ENCODE measurements at places on chromosomes 6 and 20.

- DNase-seq: no peak
Observed at GRCh38 chr6:41053041-41053440, at the start of gene APOBEC2. APOBEC2 (plus strand) TSS chr6:41053202; CDS start chr6:41053348, 146 bp downstream.

- DNase-seq: no peak
Observed at GRCh38 chr6:167735084-167735950, 91.4 kb upstream of the AFDN start.

DNA sequence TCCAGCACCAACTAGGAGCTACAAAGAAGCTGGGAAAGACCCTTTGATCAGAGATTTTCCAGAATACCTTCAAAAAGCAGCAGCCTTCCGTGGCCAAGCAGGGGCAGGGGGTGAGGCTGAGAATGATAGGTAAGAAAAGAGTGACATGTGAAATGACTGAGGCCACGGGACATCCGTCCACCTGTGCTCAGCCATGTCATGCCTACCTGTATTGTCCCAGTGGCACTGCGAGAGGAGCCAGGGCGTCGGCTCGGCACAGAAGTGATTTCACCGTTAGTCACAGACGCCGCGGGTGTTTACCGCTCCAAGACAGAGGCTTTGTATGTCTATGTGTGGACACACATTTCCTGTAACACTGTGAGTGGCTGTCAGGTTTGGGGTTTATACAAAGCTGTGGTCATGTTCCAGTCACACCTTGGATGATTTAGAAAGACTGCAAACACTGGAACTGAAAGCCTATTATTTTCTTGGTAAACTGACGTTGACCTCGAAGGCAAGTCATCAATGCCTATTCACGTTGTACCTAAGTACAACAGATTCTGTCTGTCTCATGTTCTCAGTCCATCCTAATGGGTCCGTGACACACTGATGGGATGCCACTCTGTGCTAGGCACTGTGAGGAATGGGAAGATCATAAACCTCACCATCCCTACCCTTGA lies 32.1 kb upstream of the JAG1 start:
- no peak for DNase-seq

GRCh38 chr6:146269482-146269881 lies 240.6 kb downstream of the GRM1 start:
- no peak for DNase-seq

- no peak for DNase-seq
Observed at GRCh38 chr20:18056174-18057100, 1.3 kb downstream of the OVOL2 start.

GRCh38 chr6:125781314-125781868 lies 9.4 kb upstream of the NCOA7 start:
- DNase-seq: no peak

GRCh38 chr6:151325075-151326050 lies 66.0 kb downstream of the ZBTB2 start:
- peak; percentile 35 for DNase-seq

GRCh38 chr6:39225543-39225942 lies 3.7 kb downstream of the KCNK5 start:
- no peak for DNase-seq

DNA sequence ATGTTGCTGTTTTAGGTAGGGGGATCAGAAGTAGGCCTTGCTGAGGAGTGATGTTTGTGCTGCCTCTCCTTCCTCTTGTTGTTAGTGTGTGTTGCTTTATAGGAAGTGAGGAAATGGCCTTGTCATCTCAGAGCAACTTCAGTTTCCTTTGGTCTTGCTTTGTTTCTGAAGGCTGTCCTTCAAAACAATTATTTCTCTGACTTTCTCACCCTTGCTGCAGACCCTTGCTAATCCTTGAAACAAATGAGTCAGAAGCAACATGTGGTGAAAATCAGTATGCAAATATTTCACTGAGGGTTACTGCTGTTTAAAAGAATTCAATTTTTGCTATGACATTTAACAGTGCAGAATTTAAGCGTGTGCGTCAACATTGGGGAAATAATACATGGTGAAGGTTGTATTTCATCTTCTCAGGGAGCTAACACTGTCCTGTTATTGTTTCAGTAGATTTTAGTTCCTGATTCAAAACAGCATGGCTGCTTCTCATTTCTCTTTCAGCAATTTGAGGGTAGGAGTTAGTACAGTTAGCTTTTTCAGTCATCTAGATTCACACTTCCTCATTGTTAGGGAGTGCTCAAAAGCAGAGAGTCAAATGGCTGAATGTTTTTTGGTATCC lies 13.8 kb downstream of the RNF144B start:
- no peak for DNase-seq

DNA sequence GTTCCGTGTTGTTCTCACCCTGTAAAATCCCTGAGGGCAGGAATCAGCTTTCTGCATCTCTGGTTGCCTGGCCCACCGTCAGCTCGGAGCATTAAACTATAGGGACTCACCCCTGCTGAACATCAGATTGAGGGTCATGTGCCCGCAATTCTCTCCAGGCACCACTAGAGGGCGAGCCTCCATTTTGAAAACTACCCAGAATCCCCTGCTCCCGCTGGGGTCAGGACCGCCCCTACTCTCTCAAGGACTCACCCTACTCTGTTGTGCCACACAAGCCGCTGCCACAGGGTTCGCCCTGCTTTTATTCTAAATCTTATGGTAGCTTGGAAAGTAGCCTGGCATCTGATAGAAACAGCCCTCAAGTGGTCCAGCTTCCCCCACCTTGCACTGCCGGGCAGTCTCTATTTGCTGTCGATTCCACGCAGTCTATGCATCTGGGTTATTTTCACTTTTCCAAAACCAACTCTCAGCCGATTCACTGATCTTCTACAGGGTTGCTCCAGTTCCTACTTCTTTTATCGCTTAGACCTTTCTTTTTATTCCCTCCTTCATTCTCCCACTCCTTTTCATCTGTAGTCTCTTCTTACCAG lies 244.1 kb upstream of the QKI start:
- DNase-seq: no peak

DNA sequence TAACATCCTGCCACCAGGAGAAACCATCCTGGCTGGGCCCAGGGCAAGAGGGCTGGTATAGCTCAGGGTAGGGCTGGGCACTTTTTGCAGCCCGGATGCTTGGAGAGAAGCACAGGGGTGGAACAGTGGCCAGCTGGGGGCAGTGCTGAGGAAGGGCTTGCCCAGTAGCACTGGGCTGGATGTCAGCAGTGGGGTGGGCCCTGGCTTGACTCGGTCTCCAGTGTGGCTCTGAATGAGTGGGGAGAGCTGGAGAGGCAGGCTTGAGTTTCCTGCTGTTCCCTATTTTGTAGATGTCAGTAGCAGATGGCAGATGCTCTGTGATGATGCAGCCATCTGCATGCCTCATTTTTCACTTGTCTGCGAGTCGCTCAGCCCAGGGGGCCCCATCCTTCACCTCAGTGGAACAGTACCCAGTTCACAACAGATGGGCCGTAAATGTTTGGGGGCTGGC lies 56.3 kb upstream of the TULP1 start:
- peak; percentile 52 for DNase-seq

DNA sequence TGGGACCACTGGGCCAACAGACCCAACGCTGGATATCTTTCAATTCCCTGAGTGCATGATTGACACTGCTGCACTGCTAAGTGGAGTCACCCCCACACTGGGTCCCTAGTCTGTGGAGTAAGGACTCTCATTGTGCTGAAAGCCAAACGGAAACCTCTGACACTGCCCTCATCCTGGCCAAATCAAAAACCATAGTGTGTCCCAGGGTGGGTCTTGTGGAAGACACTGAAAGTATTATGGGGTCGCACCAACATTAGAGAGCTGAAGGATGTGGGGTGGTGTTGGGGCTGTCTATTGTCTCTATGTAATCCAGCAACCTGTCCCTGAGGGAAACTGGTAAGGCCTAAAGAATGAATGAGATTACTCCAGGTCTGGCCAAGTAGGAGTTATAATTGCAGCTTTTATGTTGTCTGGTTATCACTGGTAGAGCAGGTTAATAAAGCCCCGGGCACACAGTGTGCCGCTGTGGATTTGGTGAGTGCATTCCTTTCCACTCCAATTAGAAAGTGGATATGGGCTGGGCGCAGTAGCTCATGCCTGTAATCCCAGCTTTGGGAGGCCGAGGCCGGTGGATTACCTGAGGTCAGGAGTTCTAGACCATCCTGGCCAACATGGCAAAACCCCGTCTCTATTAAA lies 57.9 kb downstream of the HLA-A start:
- DNase-seq: no peak

DNA sequence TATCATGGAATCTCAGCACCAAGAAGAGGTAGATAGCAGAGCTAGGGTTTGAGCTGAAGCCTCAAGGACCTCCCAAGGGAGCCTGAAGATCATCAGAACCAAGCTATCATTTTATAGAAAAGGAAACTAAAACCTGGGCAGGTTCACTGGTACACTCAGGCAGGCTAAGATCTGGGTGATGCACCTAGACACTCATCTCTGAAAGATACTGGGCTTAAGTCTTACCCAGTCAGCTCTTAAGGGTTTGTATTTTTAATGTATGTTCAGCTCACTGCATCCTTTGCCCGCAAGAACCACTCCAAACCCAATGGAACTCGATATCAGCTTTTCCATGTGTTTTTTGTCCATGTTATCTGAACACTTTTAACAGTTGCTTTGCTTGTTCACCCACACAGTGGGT lies 78.0 kb upstream of the SLC22A16 start:
- no peak for DNase-seq

DNA sequence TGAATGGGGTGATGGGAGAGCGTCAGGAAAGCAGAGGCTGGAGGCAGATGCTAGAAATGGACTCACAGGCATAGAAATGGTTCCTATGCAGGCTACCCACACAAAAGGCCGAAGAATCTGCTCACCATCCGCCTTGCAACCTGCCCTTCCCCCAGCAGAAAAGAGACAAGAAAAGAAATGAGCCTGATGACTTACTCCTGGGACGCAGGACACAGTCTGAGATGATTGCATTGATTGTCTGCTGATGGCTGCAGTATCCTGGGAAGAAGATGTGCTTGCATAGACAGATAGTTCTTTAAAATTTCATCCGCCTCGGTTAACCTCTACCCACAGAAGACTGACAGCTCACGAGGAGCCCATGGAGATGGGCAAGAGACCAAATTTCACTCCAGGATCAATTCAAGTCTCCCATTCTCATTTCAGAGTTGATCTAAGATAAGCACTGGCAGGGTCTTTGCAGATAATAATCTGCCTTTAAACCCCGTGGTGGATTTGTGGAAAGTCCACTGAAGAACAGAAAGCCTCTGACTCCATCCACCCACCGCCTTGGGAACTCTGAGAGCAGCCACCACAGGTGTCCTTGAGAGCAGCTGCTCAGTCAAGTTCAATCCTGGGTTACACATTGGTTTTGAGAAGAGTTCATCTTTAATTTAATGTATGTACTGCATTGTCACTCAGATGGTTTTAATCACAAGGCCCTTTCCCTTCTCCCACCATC lies 7.2 kb downstream of the AGPAT4 start:
- DNase-seq: no peak

GRCh38 chr6:81003156-81003555 lies 749.3 kb downstream of the TENT5A start:
- no peak for DNase-seq

- DNase-seq: no peak
Observed at GRCh38 chr6:26172608-26172968, 85.4 kb downstream of the HFE start.

DNA sequence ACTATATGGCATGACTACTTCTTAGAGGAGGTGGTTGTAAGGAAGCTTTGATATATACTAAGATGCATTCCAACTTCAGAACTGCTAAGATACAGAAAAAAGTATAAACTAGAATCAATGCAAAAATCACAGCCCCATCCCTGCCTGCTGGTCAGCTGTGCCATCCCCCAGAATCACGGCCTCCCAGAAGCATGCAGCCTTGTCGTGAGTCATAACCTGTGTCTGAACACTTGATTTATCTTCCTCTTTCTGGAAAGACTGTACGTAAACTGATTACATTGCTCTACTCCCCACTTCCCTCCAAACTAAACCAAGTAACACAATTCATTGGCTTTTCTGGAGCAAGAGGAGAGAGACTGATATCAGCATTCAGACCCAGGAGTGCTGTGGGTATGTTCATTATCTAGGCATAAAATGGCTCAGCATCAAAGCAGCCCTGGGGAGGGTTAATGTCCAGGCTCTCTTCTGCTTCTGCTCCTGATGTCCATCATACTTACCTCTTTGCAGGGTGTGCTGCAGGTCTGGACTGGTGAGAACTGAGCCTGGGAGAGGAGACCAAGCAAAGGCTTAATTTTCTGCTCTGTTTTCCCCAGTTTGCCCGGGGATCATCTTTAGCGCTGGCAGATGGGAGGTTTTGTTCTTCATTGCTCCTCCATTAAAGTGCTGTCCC lies 18.4 kb downstream of the SCP2D1 start:
- no peak for DNase-seq

GRCh38 chr6:26306232-26306631 lies 58.8 kb upstream of the BTN3A2 start:
- DNase-seq: no peak

- no peak for DNase-seq
Observed at GRCh38 chr6:163935158-163935762, 520.7 kb downstream of the QKI start.

GRCh38 chr6:24666641-24667377 lies at the start of the genes ACOT13 and TDP2:
ACOT13 (plus strand) TSS chr6:24667077; CDS start chr6:24667264, 187 bp downstream.
TDP2 (minus strand) TSS chr6:24666899; CDS start chr6:24666862, 37 bp downstream.
- peak; percentile 96 for DNase-seq

GRCh38 chr6:121627761-121628160 lies 192.3 kb downstream of the GJA1 start:
- DNase-seq: no peak

DNA sequence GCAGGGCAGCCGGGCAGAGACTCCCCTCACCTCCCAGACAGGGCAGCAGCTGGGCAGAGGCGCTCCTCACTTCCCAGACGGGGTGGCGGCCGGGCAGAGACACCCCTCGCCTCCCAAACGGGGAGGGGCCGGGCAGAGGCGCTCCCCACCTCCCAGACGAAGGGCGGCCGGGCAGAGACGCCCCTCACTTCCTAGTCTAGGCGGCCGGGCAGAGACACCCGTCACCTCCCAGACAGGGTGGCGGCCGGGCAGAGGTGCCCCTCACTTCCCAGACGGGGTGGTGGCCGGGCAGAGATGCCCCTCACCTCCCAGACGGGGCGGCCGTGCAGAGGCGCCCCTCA lies 6.6 kb upstream of the PRIM2 start:
- DNase-seq: no peak

- DNase-seq: no peak
Observed at GRCh38 chr20:44400671-44400969, 45.1 kb downstream of the HNF4A start.

DNA sequence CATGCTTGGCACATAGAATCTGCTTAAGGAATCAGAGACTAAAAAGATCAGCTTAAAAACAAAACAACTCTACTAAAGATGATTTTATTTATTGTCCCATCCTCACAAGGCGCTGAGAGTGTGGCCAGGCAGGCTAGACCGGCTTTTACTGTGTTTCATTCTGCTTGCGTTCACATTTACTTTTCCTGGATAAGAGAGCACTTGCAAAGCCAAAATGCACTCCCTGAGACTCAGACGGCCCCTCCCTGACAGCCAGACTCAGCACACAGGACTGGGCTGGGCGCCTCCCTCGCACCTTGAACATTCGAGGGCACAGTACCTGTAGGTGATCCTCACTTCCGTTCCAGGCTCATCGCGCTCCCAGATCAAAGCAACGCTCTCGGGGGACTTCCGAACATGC lies 10.2 kb downstream of the ACSS1 start:
- DNase-seq: no peak

- no peak for DNase-seq
Observed at GRCh38 chr20:58056021-58056591, 172.3 kb downstream of the ANKRD60 start.

All from head of caudate nucleus (tissue), 42 donors.